ENCODE measurements at places on chromosomes 3 and 15.

- peak; percentile 72 for DNase-seq
Measured at GRCh38 chr3:196684548-196685407, 27.3 kb downstream of the CEP19 start.

GRCh38 chr3:55661571-55661970 is 174.5 kb upstream of the WNT5A start:
- DNase-seq = no peak

- peak; percentile 80 for DNase-seq
Measured at GRCh38 chr15:48861813-48862431, 16.0 kb upstream of the EID1 start.

DNA sequence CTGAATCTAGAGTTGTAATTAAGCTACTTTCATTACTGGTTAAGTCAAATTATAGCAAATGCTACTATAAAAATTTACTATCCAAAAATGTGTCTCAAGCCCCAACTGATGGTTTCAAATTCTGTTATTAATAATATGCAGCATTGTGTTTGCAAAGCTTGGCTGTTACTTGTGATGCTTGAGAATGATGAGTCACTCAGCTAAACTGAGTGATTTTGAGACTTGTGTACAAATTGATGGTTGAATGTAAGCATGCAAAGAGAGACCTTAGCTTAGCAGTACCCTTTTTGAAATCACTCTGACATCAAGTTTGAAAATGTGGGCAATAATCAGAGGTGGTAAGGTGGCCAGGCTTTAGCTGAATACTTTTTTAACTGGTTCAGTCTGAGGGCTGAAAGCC is 27.6 kb downstream of the OPA1 start:
- DNase-seq = peak; percentile 44

DNA sequence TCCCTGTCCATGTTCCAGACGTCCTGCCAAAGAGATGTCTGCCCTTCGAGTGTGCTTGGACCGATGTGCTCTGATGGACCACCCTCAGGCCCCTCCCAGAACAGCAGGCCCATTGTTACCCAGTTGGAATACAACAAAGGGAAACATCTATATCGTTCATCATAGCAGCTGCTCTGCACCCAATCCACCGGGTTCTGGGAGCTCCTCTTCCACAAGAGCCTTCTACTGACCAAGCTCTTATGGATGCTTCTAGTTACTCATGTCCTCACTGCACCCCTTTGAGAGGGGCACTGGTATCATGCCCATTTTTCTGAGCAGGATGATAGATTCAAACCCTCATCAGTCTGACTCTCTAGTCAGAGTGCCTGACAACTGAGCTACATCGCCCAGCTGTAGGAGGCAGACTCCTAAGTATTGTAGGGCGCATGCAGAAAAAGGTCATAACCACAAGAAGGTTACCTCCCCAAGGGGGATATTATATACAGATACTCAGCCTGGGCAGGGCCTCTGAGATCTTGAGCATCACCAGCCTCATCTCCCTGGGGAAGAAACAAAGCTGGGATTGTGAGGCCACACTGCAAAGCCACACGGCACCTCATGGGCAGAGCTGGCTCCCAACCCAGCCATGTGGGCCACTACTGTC is at the start of gene SSUH2:
SSUH2 (minus strand) TSS at position 51 of the 643 bp plus-strand sequence; CDS start at position 11, 40 bp downstream.
- no peak for DNase-seq

GRCh38 chr3:47850564-47851410 is 47.8 kb downstream of the DHX30 start:
- DNase-seq = no peak

DNA sequence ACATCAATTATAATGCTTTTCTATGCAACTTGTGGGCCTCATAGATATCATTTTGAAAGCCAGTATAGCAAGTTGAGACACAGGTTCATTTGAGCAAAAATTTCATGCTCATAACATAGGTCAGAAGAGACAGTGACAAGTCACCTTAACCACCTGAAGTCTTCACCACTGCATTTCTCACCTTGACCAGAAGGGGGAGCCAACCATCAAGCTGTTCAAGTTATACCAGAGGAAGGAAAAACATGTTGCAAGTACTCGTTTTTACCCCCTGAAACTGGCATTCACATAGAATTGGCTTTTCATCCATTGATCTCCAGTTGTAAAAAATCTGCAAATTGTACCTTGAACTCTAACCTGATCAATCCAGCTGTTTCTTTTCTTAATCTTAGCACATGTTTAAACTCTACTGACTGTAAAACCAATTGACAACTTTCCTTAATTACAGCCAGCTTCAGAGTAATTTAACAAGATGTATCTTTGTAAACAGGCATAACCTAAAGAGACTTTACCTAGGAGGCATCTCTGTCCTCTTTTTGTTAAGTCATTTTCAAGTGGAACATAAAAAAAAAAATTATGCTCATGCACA is 1.4 kb downstream of the LMOD3 start:
- DNase-seq = peak; percentile 73

DNA sequence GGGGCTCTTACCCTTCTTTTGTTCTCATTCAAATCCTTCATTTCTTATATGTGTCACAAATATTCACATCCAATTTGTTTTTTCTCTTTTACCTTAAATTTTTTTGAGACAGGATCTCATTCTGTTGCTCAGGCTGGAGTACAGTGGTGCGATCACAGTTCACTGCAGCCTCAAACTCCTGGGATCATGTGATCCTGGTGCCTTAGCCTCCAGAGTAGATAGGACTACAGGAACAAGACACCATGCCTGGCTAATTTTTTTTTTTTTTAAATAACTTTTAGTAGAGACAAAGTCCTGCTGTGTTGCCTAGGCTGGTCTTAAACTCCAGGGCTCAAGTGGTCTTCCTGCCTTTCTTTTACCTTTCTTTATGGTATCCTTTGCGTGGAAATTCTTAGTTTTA is 66.5 kb downstream of the POLR2M start:
- DNase-seq = no peak

DNA sequence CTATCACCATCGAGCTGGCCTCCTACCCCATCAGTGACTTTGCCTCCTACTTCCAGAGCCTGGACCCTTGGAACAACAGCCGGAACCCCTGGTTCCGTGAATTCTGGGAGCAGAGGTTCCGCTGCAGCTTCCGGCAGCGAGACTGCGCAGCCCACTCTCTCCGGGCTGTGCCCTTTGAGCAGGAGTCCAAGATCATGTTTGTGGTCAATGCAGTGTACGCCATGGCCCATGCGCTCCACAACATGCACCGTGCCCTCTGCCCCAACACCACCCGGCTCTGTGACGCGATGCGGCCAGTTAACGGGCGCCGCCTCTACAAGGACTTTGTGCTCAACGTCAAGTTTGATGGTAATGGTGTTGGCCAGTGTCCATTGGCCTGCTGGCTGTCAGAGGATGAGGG is 6.1 kb downstream of the GRM2 start:
- no peak for DNase-seq

- no peak for DNase-seq
Measured at GRCh38 chr3:177878957-177879356, 657.3 kb upstream of the KCNMB2 start.
